Pulmonary artery endothelial cell (primary cell): ENCODE measurements at places on chromosomes 1 and 21.

GRCh38 chr1:8989821-8990220, 36.4 kb downstream of the SLC2A7 start:
- DNase-seq = no peak

- no peak for DNase-seq
Observed at GRCh38 chr1:42936309-42937078, 22.2 kb downstream of the SLC2A1 start.

DNA sequence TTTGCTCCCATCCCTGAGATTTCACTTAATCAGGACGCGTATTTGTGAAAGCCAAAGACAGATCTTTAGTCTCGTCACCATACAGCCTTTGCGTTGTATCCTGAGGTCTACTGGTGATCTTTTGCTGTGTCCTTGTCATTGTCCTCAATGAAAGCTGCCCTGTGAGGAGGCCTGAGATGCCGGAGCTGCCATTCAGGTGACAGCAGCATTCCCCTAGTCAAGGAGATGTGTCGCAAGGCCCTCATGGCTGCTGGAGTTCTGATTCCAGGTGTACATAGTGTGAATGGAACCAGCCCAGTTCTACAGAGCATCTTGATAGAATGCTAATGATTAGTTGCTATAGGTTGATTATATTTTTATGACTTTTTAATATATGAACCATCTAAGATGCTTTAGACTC, 24.1 kb downstream of the TTF2 start:
- no peak for DNase-seq

GRCh38 chr21:37101384-37101783, 28.3 kb downstream of the TTC3 start:
- no peak for DNase-seq

- DNase-seq = no peak
Observed at GRCh38 chr1:15279576-15280230, 32.7 kb downstream of the FHAD1 start.

GRCh38 chr21:38181096-38181495, 75.7 kb upstream of the KCNJ15 start:
- no peak for DNase-seq

DNA sequence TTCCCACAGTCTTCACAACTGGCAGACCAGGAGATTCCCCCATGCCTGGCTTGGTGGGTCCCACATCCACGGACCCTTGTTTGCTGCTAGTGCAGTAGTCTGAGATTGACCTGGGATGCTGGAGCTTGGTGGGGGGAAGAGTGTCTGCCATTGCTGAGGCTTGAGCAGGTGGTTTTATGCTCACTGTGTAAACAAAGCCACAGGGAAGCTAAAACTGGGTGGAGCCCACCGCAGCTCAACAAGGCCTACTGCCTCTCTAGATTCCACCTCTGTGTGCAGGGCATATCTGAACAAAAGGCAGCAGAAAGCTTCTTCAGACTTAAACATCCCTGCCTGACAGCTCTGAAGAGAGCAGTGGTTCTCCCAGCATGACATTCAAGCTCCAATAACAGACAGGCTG, 177.3 kb upstream of the ETV3 start:
- no peak for DNase-seq
